ENCODE measurements at places on chromosomes 5 and 9. TPM values are rescaled to one million over a fixed set of nuclear protein-coding genes. Genes with fewer than 3 reads are reported as not detected.

Gene BARHL1
- not detected for total RNA-seq

DNA sequence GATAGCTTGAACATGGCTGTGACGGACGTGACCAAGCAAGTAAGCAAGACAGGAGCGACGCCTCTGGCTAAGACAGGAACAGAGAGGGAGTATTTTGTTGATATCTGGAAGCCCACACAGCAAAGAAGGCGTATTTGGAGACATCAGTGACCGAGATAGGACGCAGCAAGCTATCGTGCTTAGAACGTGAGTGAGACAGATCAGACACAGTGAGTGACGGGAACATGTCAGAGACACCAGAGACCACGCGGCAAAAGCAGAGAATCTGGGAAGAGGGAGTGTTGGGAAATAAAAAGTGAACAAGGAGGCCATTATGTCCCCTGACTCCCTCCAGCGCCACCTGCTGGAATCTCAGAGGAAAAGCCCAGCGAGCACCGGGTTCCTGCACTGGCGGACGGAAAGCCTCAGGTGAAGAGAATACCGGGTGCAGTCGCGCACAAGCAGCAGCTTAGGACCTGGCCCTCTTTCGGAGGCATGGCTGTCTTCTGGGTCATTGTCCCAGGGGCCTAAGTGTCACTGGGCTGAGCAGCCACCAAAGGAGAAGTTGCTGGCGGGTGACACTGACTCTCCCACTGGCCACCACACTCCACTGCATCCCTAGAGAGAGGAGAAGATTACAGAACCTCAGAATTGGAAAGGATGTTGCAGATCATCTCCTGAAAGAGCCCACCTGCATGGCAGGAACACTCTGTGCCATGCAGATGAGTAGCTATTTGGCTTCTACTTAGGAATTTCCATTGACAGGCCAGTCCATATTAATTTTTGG lies 99.1 kb downstream of the FBXO38 start:
- DNase-seq, result peak; percentile 85

DNA sequence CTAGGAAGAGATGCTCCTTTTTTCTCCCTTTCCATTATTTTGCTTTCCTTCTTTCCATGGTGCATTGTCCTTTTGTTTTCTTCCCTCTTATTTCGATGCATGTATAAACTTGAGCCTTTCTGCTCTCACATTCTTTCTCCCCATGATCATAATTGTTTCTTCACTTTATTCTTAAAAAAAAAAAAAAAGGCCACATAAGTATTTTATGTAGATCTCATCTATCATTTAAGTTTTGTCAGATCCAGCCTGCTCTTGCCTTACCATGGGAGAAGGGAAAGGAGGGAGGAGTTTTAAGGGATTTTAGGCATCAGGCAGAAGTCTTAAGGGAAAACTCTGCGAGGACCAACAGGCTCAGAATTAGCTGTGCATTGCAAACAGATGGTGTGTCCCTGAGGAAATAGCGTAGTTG lies 11.1 kb downstream of the TGFBR1 start:
- no peak for DNase-seq

DNA sequence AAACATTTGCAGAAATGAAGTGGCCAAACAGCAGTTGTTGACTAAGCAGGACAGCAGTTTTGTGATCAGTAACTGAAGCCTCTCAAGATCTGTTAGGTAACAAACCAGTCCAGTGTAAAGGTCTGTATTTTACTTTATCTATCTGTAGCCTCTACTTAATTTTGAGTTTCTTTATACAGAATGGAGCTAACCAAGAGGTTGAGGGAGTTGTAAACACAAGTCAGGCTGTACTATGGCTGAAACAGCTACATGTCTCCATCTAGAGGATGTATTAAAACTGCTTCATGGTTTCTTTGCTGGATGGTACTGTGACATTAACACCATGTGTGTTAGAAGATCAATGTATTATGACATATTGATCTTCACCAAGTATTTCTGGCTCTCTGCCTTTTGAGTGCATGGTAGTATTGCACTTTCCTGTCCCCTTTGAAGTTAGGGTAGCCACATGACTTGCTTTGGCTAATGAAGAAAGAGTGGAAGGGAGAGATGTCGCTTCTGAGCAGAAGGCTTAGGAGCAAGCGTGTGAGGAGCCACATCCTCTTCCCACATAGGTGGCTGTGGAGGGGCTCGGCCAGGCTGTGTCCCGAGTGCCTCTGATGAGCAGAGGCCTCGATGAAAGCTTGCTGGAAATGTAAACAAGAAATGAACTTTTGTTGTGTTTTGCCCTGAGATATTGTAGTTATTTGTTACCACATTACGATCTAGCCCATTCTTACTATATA lies 105.6 kb upstream of the PCA3 start:
- DNase-seq, result no peak

DNA sequence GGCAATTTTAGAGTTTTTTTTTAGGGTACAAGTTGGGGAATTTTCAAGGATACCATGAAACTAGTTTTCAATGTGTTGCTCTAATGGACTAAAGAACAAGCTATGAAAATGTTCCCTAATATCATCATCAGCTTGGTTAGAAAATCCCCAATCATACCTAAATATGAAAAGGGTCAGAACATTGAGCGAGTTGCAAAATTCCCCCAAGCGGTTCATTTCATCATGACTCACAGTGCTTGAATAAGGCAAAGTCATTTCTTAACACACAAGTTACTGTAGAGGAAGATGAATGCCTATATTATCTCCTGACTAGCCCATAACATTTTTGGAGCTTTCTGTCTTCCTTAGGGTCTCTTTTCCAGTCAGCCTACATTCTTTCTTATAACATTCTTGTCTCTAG lies 62.7 kb downstream of the ST8SIA4 start:
- DNase-seq, result peak; percentile 55

Gene SIMC1
- 24.0 TPM for total RNA-seq

DNA sequence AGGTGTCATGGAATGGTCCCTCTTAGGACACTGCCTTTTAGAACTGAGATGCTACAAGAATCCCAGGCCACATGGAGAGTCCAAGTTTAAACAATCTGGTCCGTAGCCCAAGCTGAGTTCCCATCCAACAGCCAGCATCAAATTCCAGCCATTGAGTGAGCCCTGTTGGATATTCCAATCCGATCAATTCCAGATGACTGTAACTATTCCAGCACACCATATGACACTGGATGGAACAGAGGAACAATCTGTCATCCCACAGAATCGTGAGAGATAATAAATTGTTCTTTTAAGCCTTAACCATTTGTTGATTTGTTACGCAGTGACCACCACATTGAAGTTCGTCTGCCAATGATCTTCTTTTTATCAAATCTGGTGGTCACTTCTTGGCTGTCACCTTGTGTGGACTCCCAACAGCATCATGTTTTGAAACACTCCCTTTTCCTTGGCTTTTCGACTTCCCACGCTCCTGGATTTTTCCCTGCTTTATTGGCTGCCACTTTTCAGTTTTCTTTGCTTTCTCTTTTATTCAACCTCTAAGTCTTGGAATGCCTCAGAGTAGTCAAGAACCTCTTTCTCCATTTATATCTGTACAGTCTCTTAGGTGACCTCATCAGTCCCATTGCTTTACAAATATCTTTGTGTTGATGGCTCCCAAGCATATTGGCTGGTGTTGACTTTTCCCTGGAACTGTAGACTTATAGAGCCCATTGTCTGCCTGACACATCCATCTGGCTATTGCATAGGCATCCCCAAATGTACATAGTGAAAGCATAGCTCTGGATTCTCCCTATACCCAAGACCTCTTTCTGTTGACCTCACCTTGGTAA lies 46.1 kb downstream of the TNFSF15 start:
- no peak for DNase-seq

Gene SPATA6L
- total RNA-seq, result 0.30 TPM

Gene PCDHGA7
- total RNA-seq, result not detected

- DNase-seq, result no peak
These were observed 2.4 kb upstream of the MOB3B start for GRCh38 chr9:27532046-27532445.

Gene PCDHB6
- not detected for total RNA-seq

- no peak for DNase-seq
These were observed 143.7 kb downstream of the ARHGAP26 start for GRCh38 chr5:142913728-142914338.

Data from activated CD4-positive, alpha-beta T cell treated with anti-CD3 and anti-CD28 coated beads for 36 hours (primary cell).